ENCODE measurements at places on chromosomes 16 and 17.

GRCh38 chr16:60811051-60811608 is 1225.1 kb downstream of the CDH8 start:
- DNase-seq = no peak

GRCh38 chr16:8183176-8184099 is 406.9 kb downstream of the TMEM114 start:
- DNase-seq = no peak

- no peak for DNase-seq
These were observed 1.4 kb downstream of the APRT start for GRCh38 chr16:88810166-88810911.

DNA sequence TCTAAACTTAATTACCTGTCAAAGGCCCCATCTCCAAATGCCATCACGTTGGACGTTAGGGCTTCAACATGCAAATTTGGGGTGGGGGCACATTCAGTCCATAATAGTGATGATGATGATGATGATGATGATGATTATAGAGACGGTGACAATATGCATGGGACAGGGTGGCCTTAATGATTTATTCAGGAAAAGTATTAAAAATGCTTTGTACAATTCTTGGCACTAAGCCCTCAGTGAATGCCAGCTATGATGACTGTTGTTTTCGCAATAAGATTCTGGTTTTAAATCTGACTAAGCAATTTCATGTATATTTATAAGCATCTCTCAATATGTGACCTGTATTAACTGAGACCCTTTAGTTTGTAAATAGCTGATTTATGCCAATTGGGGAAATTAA is 106.3 kb downstream of the C16orf95 start:
- DNase-seq = no peak

GRCh38 chr17:29216856-29217255 is 29.8 kb upstream of the CRYBA1 start:
- DNase-seq = no peak

DNA sequence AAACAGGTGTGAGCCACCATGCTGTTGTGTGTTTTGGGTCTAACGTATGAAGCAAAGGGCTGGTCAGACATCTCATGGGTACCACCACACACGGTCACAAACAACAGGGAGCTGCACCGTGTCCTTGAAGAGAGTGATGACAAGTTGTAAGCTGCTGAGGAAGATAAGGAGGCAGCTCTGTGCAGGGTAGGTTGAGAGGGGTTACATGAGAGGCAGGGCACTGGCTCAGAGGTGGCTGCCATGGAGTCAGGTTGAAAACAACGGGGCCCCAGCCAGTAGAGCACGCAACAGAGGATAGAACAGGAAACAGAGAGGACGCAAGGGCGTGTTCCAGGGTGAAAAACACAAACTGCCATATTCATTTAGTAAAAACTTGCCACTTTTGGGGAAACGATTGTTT is 52.2 kb downstream of the TRARG1 start:
- no peak for DNase-seq

DNA sequence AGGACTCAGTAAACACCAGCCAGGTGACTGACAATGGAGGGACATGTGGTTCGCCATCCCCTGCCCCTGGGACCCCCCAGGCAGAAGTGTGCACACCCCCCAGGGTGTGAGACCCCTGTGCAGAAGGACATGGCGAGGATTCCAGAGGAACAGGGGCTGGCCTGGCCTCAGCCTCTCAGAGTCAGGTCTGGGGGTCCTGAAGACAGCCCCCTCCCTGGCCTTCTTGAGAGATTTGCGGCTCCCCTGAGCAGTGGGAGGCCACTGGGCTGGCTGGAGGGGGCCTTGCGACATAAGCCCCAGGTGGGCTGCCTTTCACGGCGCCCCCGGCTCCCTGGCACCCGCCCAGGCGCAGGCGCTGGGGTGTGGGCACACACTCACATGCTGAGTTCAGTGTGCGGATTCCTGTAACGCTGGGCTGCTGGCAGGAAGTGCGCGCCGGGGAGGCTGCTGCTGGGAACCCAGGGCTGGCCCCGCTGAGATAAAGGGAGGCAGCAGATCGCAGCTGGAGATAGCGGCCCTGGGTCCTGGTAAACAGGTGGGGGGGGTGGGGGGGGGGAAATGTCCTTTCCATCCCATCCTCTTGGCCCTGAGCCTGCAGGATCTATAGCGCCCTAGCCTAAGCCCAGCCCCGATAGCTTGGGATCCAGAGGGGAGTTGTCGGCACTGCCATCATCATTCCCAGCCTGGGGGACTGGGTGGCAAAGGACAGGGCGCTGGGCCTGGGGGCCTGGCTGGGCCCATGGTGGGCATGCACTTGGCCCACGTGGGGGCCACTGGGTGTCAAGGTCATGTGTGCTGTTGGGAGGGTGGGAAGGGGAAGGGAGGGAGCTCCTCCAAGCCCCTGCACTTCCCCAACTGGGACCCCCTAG is 27.1 kb downstream of the TMEM235 start:
- DNase-seq = no peak

GRCh38 chr16:19389246-19389645 is 28.4 kb upstream of the TMC5 start:
- no peak for DNase-seq

GRCh38 chr16:8929086-8929748 is 34.5 kb downstream of the USP7 start:
- DNase-seq = no peak

GRCh38 chr17:27502526-27503324 is 46.5 kb downstream of the KSR1 start:
- DNase-seq = no peak

- DNase-seq = no peak
These were observed 28.5 kb downstream of the VAC14 start for GRCh38 chr16:70772493-70772892.

DNA sequence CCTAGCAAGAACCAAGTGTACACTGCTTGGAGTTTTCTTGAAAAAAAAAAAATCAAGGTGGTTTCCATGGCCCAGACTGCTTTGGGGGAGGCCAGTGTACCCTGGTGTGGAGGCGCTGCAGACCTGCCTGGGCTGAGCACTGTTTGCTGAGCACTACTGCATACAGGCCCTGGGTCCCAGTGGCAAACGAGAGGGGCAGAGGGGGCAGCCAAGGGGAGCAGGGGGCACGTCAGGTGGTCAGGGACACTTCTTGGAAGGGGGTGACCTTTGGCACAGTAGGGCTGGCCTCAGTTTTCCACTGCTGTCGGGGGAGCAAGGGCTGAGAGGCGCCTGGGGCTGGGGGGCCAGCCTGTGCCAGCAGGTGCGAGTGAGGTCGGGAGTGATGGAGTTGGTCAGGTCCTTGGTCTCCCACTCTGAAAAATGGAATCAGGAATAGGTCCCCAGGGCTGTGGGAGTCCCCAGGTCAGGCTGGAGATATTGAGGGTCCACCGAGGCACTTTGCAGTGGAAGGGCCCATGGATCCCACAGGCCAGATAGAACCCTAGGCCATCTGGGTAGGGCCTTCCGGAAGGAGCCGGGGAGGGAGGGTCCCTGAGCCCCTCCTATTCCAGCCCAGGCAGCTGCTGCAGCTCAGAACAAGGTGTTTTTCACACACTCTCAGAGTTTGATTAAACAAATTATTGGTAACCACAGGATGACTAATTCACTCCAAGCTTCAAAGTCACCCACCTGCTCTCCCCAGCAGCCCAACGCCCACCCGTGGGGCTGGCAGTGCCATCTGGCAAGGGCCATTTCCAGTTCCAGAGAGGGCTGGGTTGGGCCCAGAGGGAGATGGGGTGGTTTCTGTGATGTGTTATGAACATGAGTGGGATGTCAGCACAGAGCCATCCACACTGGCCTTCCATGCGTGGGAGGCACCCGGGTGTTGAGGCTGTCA is 3.5 kb downstream of the ZFPM1 start:
- peak; percentile 43 for DNase-seq

GRCh38 chr17:63974594-63975192 is 2.0 kb upstream of the SCN4A start:
- no peak for DNase-seq

- DNase-seq = peak; percentile 23
These were observed 164.4 kb upstream of the GSE1 start for GRCh38 chr16:85448557-85449190.

- DNase-seq = no peak
These were observed 2.1 kb downstream of the CD300LG start for GRCh38 chr17:43849116-43849515.

- DNase-seq = no peak
These were observed 24.8 kb upstream of the NDRG4 start for GRCh38 chr16:58475091-58475619.

GRCh38 chr17:35488991-35489390 is 40.4 kb upstream of the SLFN13 start:
- no peak for DNase-seq

- no peak for DNase-seq
These were observed 205.2 kb downstream of the STX8 start for GRCh38 chr17:9370467-9370866.

DNA sequence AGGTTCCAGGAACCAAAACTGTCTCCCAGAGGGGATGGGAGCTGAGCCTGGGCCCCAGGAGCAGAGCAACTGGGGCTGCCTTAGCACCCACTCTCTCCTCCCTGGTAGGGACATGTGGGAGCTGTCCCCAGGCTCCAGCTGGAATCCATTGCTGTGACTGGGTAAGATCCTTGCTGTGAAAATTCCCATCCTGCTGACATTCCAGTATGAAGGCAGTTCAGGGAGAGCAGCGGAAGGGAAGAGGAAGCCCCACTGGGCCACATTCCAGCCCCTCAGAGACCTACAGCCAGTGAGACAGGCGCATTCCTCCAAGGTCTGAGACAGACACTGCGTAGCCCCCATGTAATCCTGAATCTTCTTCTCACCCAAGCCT is 24.2 kb downstream of the MYO18A start:
- no peak for DNase-seq

GRCh38 chr17:57170866-57171265 is 85.5 kb upstream of the MSI2 start:
- no peak for DNase-seq

GRCh38 chr17:42485680-42486079 is 27.0 kb downstream of the ATP6V0A1 start:
- DNase-seq = no peak

- DNase-seq = no peak
These were observed 107.6 kb downstream of the KCNJ2 start for GRCh38 chr17:70276906-70277305.

GRCh38 chr17:61143026-61143425 is 256.6 kb upstream of the TBX2 start:
- DNase-seq = no peak
